ENCODE measurements at places on chromosomes 6 and 20.

GRCh38 chr6:135372758-135373157, 124.8 kb downstream of the AHI1 start:
- no peak for DNase-seq

DNA sequence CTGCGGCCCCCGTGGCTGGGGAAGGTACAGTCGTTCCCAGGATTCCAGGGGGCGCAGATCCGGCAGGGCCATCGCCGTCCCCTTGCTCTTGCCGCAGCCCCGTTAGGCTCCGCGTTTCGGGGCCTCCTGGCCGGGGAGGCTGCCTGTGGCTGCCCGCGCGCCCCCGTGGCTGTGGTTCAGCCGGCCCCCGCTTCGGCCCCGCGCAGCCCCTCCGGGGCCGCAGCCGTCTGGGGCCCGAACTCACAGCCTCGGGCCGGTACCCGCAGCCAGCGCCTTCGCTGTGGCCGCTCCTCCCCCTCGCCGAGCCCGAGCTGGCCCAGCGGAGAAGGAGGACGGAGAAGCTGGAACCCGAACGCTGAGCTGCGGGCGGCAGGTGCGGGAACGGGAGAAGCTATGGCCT, 1826.9 kb upstream of the DEFB115 start:
- DNase-seq: no peak

DNA sequence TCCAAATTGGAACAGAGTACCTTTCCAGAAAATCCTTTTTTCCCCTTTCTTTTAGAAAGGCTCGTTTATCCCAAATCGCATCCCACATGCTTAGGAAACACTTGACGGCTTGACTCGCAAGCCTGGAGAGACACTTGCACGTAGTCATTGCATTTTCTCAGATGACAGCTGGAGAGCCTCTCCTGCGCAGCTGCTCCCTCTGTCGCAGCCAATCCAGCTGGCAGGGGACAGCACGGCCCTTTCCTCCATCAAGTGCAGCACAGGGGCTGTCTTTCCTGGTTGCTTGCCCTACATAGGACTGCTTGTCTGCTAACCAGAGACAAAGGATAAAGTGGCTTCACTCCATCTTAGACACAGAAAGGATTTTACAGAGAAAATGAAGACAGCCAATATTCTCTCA, 77.6 kb upstream of the RGS17 start:
- no peak for DNase-seq

GRCh38 chr6:6221787-6222535, 98.5 kb downstream of the F13A1 start:
- DNase-seq: no peak

GRCh38 chr6:147654103-147654845, 145.8 kb downstream of the SAMD5 start:
- DNase-seq: no peak

DNA sequence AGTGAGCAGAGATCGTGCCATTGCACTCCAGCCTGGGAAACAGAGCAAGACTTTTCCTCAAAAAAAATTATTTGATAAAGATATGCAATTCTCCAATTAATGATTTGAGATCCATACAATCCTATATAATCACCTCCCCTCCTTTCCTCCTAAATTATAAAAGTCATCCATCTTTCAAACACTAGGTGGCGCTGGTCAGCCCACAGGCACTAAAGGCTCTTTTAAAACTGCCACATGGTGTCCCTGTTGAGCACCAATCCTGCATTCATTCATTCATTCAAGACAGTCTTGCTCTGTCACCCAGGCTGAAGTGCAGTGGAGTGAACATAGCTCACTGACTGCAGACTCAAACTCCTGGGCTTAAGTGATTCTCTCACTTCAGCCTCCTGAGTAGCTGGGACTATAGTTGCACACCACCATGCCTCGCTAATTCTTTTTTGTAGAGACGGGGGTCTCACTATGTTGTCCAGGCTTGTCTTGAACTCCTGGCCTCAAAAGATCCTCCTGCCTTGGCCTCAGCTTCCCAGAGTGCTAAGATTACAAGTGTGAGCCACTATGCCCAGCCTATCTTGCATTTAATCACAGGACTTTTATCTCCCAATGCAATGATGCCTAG, 58.7 kb upstream of the SLC2A12 start:
- DNase-seq: peak; percentile 56

- no peak for DNase-seq
These were observed 115.9 kb downstream of the JPH2 start for GRCh38 chr20:44071057-44071456.

GRCh38 chr20:19943061-19943521, 74.1 kb upstream of the NAA20 start:
- peak; percentile 70 for DNase-seq

- no peak for DNase-seq
These were observed 1.8 kb downstream of the FAM83D start for GRCh38 chr20:38927902-38928578.
